Stomach (tissue), 19 donors: ENCODE measurements at places on chromosomes 13 and 19. TPM values are rescaled to one million over a fixed set of nuclear protein-coding genes. Genes with fewer than 3 reads are reported as not detected.

DNA sequence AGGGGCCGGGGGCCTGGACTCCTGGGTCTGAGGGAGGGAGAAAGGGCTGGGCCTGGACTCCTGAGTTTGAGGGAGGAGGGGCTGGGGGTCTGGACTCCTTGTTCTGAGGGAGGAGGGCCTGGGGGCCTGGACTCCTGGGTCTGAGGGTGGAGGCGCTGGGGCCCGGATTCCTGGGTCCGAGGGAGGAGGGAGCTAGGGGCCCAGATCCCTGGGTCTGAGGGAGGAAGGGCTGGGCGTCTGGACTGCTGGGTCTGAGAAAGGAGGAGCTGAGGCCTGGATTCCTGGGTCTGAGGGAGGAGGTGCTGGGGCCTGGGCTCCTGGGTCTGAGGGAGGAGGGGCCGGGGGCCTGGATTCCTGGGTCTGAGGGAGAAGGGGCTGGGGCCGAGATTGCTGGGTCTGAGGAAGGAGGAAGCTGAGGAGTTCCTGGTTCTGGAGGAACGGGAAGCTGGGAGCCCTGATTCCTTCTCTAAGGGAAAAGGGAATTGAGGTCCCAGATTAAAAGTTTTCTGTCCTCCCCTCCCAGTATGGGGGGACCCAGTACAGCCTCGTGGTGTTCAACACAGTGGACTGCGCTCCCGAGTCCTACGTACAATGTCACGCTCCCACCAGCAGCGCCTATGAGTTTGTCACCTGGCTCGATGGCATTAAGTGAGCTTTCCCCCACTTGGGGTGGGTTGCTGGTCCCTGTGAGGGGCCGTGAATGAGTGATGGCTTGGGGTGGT, 721 bp downstream of the MED25 start:
- no peak for DNase-seq
- peaks cover 46% of the 10 kb centered on the region for H3K4me1 ChIP-seq
- peak overlapping the region; percentile 85 for H3K4me3 ChIP-seq
- peaks cover 28% of the 10 kb centered on the region for H3K36me3 ChIP-seq

- peaks cover 65% of the 10 kb centered on the region for H3K36me3 ChIP-seq
- no peak overlapping the region for H3K4me3 ChIP-seq
- peaks cover 23% of the 10 kb centered on the region for H3K4me1 ChIP-seq
- no peaks in the 10 kb centered on the region for H3K27me3 ChIP-seq
- DNase-seq: no peak
Observed at GRCh38 chr19:46720503-46721239, 3.8 kb upstream of the PRKD2 start.

DNA sequence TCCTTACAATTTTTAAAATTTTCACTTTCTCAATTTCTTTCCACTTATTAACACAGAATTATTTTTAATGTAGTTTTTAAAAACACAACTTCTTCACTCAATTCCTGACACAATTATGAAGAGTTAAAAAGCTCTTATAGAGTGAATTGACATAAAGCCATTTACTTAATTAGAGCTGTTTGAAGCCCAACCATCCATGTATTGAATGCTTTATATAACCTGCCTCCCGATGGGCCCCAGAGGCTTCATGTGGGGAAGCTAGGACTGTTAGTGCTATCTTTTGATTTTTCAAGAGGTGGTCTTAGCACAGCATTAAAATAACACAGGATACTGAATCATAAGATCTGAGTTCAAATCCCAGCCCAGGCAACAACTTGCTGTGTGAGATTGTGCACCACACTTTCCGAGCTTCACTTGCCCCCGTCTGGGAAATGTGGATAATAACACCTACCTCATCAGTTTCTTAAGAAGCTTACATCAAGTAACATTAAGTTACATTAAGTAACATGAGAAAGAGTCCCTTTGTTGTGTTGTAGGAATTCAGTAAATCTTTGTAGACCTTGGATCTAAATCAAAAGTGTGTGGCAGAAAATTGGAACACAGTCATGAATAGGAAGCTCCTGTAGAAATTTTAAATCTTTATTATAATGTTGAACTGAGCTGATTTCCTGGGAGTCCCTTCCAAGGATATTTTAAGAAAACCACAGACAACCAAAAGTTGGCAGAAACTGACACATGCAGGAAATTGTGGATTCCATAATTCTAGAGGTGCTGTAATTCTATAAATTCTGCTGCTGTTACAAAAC, 5.5 kb upstream of the ENOX1 start:
- no peaks in the 10 kb centered on the region for H3K27me3 ChIP-seq
- no peaks in the 10 kb centered on the region for H3K36me3 ChIP-seq
- H3K27ac ChIP-seq: no peak overlapping the region
- peaks cover 10% of the 10 kb centered on the region for H3K4me1 ChIP-seq
- no peak overlapping the region for H3K4me3 ChIP-seq
- DNase-seq: no peak

- DNase-seq: no peak
- no peaks in the 10 kb centered on the region for H3K27me3 ChIP-seq
- H3K27ac ChIP-seq: no peak overlapping the region
- H3K4me3 ChIP-seq: no peak overlapping the region
- H3K36me3 ChIP-seq: no peaks in the 10 kb centered on the region
Observed at GRCh38 chr13:20831933-20832332, 58.2 kb upstream of the EEF1AKMT1 start.

DNA sequence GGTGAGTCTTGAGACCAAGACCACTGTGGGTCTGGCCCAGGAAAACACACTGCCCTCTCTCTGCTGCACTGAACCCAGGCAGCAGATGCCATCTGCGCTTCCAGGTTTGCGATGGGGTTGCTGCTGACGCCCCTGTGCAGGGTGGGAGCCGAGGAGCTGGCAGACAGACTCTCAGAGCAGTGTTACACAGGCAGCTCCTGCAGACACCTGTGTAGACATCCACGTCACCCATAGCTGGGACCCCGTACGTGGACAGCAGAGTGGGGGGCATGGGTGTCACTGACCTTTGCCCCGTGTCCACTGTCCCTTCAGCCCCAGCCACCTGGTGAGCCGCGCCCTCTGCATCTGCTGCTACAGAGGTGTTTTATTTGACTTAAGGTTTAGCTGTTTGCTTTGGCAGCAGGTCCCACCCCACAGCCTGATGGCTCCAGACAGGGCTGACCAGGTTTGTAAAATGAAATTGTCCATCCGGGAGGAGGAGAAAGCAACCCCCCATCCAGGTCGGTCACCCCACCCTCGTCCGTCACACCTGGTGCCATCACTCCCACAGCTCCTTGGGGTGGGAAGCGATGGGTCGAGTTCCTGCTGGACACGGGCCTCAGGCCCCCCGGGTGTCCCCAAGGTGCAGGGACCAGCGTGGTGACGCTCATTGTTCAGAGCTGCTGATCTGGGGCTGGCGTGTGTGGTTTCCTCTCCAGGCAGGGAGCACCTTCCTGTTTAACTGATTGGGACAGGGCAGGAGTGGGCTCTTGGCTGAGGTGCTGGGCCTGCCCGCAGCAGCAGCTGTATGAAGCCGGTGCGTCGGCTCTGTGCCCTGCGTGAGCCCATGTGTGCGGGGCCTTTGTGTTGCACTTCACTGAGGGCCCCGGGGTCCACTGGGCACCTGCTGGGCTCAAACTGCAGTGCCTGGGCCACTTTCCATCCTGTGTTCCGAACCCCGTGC, 28.4 kb downstream of the MCF2L start:
- H3K4me1 ChIP-seq: peaks cover 66% of the 10 kb centered on the region
- H3K36me3 ChIP-seq: no peaks in the 10 kb centered on the region
- H3K27ac ChIP-seq: peak overlapping the region; percentile 82
- H3K4me3 ChIP-seq: no peak overlapping the region

DNA sequence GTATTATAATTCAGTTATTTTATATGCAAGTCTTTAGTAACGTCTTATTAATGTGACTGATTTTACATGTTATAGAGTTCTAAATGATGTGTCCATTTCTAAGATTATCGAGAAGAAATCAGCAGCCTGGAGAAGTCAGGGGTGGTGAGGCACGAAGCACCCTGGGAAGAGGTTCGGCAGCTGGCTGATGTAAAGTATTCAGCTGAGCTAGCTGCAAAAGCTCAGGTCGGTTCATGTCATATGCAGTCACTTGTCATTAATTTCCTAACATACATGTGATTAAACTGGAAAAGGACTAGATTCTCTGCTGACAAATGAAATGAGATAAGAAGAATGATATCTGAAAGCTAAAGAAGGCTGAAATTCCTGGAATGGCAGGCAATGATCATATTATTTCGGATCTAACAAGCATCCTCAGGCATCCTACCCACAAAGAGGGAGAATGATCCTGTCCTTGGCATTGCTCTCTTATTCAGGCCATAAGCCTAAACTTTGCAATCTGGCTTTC, 383.0 kb upstream of the SLITRK1 start:
- no peak for DNase-seq
- no peak overlapping the region for H3K27ac ChIP-seq

- peak overlapping the region; percentile 99 for H3K27ac ChIP-seq
- no peaks in the 10 kb centered on the region for H3K27me3 ChIP-seq
Observed at GRCh38 chr19:13839130-13839937, 37.6 kb upstream of the NANOS3 start.

DNA sequence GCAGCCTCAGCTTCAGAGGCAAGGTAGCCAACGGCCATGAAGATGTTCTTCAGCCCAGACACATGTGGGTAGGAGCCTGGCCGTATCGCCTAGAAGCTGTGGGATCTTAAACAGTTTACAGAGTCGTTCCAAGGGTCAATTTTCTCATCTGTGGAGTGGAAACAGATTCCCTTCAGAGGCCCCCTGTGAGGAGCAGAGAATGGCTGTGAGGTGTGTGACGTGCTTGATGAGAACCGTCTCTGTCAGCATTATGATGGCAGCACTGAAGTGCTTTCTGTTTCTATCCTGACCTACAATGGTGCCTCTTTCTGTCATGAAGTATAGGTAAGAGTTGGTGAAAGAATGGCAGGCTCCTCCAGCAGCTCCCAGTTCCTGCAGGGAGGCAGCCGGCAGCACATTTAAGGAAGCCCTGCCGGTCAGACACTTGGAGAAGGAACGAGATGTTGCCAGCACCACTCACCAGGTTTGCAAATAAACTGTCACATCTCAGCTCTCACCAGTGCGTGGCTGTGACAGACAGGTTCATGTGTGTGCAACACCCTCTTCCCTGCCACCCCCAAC, 277.3 kb downstream of the FOXO1 start:
- H3K27ac ChIP-seq: peak overlapping the region; percentile 63
- no peak for DNase-seq
- H3K27me3 ChIP-seq: no peaks in the 10 kb centered on the region

GRCh38 chr19:12736995-12737834, at the start of gene GET3:
Gene GET3, plus strand, starts transcription at chr19:12737497. Its CDS starts 9 bp downstream, at chr19:12737506.
- H3K27me3 ChIP-seq: no peaks in the 10 kb centered on the region
- peaks cover 48% of the 10 kb centered on the region for H3K4me1 ChIP-seq
- H3K36me3 ChIP-seq: peaks cover 38% of the 10 kb centered on the region
- peak; percentile 91 for DNase-seq

DNA sequence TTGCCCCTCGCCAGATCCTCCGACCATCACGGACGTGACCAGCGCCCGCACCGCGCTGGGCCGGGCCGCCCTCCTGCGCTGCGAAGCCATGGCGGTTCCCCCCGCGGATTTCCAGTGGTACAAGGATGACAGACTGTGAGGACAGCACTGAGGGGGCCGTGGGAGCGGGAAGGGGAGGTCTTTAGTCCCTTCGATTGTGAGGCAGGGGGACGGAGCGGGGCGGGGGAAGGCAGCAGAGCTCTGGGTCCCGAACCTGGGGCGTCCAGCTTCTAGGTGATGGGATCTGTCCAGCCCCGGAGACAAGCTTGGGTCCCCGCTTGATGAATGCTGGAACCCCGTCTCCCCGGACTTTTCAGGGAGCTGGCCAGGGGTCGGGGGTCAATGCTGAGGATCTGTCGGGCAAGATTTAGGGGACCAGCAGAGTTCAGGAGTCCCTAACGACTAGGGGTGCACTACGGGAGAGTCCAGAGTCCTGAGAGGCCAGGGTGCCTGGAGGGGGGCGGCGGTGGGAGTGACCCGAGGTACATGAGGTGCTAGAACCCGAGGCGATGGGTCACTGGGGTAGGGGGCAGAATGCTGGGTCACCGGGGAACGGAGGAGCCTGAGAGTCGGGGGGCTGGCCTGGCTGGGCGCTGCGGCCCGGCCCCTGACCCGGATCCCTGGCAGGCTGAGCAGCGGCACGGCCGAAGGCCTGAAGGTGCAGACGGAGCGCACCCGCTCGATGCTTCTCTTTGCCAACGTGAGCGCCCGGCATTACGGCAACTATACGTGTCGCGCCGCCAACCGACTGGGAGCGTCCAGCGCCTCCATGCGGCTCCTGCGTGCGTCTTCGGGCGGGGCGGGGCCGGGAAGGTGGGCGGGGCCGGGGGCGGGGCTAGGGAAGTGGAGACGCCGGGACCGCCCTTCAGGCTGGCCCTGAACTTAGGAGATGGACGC, 14.6 kb downstream of the VSIG10L start:
- peak; percentile 28 for DNase-seq
- peaks cover 52% of the 10 kb centered on the region for H3K27me3 ChIP-seq
- no peak overlapping the region for H3K4me3 ChIP-seq
- H3K36me3 ChIP-seq: peaks cover 8% of the 10 kb centered on the region
- H3K4me1 ChIP-seq: peaks cover 7% of the 10 kb centered on the region
- no peak overlapping the region for H3K27ac ChIP-seq

DNA sequence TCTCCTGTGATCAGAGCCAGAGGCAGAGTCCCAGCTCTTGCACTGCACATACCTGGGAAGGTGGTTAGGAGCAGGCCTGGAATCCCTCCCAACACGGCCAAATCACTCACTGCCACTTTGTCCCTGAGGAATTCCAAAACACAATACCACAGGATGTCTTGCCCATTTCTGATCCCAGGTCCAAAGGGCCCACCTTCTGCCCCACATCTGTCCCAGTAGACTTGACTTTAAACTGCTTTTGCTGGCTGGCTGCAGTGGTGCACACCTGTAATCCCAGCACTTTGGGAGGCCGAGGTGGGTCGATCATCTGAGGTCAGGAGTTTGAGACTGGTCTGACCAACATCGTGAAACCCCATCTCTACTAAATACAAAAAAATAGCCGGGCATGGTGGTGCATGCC, 18.9 kb downstream of the ZNF536 start:
- DNase-seq: no peak
- H3K27ac ChIP-seq: no peak overlapping the region
- no peak overlapping the region for H3K4me3 ChIP-seq
- H3K27me3 ChIP-seq: peaks cover 27% of the 10 kb centered on the region

GRCh38 chr19:53612762-53613526, 18.9 kb upstream of the DPRX start:
- no peak overlapping the region for H3K27ac ChIP-seq
- H3K27me3 ChIP-seq: peaks cover 13% of the 10 kb centered on the region
- H3K36me3 ChIP-seq: no peaks in the 10 kb centered on the region
- no peaks in the 10 kb centered on the region for H3K4me1 ChIP-seq
- no peak for DNase-seq
- no peak overlapping the region for H3K4me3 ChIP-seq

GRCh38 chr19:5369962-5370367, 29.4 kb upstream of the PTPRS start:
- H3K36me3 ChIP-seq: no peaks in the 10 kb centered on the region
- H3K27ac ChIP-seq: no peak overlapping the region
- H3K27me3 ChIP-seq: no peaks in the 10 kb centered on the region
- H3K4me3 ChIP-seq: no peak overlapping the region

DNA sequence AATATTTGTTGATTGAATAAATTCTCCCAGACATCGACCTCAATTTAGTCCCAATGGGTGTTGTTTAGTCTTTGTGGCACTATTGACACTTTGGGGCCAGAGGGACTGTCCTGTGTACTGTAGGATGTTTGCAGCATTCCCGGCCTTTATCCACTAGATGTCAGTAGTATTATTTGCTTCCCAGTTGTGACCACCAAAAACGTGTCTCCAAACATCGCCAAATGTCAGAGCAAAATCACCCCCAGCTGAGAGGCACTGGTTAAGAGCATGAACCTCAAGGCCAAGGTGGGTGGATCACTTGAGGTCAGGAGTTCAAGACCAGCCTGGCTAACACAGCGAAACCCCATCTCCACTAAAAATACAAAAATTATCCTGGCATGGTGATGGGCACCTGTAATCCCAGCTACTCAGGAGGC, 15.4 kb downstream of the NLRP12 start:
- H3K27me3 ChIP-seq: no peaks in the 10 kb centered on the region
- H3K36me3 ChIP-seq: no peaks in the 10 kb centered on the region
- no peaks in the 10 kb centered on the region for H3K4me1 ChIP-seq
- DNase-seq: peak; percentile 51
- no peak overlapping the region for H3K4me3 ChIP-seq

GGN gene
- total RNA-seq: not detected
